KG1 (cell line): ENCODE measurements at places on chromosomes 16 and 17.

DNA sequence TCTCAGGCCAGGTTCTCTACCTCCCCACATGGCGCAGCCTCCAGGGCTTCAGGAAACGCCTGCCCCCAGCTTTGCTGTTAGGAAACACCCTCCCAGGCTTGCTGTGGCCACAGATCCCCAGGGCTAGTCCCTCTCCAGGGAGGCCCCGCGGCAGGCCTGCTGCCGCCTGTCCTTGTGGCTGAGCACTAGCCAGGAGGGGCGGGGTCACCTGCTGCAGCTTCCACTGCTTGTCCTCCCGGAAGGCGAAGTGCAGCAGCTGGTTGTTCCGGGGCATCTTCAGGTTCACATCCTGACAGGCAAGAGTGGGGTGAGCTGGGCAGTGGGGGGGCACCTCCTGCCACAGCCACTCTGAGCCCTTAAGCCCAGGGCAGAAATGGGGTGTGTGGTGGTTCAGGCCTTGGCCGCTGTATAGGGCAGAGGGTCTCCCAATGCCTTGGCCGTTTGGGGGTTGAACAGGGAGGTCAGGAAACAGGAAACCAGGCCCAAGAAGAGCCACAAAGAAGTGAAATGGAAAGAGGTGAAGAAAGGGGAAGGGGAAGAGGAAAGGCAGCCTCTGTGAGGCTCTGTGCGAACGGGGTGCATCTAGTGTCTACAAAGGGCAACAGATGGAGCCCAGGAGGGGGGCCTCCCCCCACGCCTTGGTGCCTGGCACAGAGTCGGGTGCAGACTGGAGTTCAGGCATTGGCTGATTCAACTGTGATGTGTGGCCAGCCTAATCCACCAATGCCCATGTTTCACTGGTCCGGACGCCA, 2.0 kb downstream of the ROGDI start:
- DNase-seq: no peak

- no peak for DNase-seq
Measured at GRCh38 chr17:57481910-57482391, 225.6 kb downstream of the MSI2 start.

DNA sequence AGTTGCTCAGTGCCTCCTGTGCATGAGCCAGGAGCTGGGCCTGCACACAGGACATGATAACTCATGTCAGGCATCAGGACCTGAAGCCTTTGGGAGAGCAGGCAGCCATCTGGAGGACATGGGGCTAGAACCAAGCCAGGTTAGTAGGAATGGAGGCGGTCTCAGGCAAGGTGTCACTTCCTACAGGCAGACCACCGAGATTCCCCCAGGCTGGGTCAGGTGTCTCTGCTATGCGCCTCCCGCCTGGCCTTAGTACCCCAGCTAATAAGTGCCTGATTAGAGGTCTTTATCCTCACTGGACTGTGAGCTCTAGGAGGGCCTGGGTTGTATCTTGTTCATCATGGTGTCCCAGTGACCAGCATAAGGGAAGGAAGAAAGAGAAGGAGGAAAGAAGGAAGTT, 15.6 kb downstream of the SAMD14 start:
- no peak for DNase-seq

- DNase-seq: no peak
Measured at GRCh38 chr16:79303959-79304387, 296.6 kb downstream of the MAF start.

GRCh38 chr16:68022278-68022727, 729 bp downstream of the DDX28 start:
- DNase-seq: no peak

GRCh38 chr17:45782889-45783592, 1.1 kb upstream of the CRHR1 start:
- DNase-seq: no peak

DNA sequence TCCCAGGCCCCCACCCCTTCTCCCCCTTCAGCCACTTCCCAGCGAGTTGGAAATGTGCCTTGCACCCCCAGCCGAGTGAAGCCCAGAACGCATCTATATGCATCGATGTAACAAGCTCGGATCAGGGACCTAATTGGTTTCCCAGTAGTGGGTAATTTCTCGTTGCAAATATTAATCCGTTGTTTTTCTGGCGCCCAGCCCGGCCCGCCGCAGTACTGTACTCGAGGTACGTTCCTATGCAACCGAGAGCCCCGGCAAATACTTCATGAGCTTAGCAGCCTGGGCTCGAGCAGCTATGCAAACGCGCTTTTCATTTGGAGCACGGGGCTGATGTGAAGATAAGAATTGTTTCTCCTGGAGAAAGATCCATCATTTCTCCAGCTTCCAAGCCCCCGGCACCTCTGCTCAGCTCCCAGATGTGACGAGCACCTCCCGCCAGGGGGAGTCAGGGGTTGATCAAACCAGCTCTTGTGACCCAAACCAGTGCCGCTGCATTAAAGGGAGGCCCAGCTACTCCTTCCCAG, 229.8 kb downstream of the KATNIP start:
- no peak for DNase-seq

DNA sequence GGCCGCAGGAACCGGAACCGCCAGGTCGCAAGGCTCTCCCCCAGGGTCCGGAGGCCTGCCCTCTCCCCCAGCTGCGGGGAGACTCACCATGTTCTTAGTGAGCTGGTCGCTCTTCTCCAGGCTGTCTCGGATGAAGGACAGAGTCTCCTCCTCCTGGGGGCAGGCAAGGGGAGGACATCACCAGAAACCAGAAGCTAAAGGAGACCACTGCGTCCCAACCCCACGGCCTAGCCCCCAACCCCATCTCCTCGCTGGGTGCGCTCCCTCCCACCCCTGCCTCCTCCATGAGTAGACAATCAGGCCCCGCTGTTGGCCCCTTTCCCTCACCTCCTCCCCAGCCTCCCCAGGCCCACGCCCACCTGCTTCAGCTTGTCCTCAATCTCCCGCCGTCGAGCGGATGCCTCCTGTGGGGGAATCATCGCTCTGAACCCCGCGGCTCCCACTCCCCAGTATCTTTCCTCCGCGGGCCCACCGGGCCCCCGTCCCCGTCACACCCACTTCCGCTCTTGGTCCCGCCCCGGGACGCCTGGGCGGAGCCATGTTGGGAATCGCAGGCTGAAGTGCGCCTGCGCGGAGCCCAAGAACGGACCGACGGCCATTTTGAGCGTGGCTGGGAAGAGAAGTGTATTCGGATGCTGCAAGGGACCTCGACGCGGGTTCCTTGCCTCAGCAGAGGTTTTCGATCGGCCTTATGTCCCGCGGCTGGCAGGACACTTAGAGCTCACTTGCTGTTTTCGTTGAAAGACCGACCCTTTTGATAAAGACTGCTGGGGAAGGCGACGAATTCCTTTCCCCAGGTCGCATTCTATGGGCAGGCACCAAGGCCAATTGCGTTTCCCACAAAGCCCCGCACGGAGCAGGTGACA, at the start of gene EXOC7:
Gene EXOC7 (minus strand): TSS at position 514 of the 866 bp plus-strand sequence. CDS start 95 bp downstream, at position 419.
- DNase-seq: peak; percentile 95

DNA sequence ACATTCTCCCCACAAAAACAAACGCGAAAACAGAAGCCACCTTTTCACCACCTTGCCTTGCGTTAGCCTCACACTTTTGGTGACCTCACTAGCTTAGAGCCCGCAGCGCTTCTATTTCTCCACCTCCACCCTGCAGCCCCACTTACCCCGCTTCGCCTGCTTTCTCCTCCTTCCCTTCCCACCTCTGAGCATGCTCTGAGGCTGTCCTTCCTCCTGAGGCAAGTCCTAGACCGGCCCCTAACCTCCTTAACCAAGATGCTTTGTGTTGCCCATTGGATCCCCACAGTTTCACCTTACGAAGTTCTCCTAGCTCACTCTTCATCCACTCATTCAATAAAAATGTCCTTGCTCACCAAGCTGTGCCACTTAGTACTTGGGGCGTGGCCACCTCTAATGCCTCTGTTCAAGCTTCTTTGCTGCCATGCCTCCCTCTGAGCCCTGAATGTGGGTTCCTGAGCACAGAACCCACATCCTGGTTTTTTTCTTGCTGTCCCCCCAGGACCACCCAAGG, 1.3 kb downstream of the GNGT2 start:
- no peak for DNase-seq

DNA sequence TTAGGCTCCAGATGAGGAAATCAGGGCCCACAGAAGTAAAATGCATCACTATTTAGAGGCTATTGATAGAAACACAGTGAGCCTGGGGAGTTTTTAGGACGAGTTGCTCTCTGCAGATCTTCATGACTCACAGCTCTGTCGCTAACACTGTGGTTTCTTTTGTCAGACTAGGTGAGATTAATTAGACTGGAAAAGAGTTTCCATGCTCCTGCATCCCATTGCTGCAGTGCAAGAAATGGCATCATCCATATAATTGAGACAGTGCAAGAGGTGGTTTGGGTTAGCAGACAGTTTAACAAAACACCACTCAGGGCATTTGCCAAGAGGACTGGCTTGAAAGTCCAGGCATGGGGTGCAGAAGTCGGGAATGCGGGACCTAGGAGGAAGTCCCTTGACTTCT, 198.8 kb upstream of the CACNG5 start:
- DNase-seq: no peak

DNA sequence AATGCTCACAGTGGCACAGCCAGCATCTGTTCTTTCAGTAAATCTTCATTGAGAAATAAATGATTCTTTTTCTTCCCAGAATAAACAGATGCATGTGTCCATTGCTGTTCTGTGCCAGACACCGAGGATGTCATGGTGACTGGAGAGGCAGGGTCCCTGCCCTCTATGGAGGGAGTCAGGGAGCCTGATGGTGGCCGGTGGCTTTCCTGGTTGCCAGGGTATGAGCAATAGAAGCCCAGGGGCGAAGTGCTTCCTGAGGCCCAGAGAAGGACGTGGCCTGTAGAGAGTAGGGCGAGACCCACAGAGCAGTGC, 29.9 kb upstream of the NUDT16L1 start:
- no peak for DNase-seq

DNA sequence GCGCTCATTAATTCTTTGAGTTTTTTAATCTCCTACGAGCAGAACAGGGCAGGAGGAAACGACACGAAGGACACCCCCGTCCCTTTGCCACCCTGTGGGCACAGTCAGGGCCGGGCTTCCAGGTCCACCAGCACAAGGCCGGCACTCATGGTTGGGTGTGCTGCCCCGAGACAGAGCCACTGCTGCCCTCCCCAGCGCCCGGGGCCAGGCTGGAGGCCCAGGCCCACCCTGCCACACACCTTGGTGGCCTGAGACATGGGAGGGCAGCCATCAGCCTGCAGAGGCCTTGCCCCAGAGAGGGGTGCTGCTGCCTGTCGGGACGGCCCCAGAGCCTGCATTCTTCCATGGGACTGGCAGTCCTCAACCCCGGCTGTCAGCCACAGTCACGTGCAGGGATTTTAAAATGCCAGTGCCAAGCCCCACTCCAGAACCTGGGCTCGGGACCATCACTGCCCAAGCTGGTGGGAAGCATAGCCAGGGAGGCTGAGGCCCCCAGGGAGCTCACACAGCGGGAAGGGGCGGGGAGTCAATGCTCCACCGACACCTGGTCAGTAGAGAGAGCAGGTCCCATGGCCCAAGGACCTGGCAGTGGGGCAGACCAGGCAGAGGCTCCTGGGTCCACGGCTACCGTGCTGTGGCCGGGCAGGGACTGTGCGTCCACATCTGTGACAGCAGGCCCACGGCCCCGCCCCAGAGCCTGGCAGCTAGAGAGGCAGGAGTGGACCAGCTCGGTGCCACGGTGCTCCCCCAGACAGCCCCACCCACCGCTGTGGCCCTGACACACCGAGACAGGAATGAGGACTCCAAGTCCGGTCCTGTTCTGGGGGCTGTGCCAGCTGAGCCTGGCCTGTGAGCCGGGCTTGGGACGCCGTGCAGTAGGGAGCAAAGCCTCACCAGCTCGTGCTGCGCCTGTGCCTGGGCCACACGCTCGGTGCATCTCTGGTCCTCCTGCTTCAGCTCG, 27.5 kb downstream of the CEP131 start:
- no peak for DNase-seq

- no peak for DNase-seq
Measured at GRCh38 chr16:4249530-4250308, 7.8 kb upstream of the SRL start.

DNA sequence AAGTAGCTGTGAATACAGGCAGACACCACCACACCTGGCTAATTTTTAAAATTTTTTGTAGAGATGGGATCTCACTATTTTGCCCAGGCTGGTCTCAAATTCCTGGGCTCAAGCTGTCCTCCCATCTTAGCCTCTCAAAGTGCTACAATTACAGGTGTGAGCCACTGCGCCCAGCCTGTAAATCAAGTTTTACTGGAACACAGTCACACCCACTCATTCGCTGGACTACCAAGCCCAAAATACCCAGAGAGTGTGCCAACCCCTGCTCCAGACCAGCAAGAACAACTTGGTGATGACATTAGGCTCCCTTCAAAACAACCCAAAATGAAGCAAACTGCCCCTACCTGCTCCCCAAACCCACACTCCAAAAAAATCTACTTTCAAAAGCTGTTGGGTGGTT, 36.0 kb downstream of the TVP23A start:
- no peak for DNase-seq

- no peak for DNase-seq
Measured at GRCh38 chr17:11553135-11553534, 45.1 kb upstream of the DNAH9 start.
